ENCODE measurements at places on chromosomes 1 and 21.

DNA sequence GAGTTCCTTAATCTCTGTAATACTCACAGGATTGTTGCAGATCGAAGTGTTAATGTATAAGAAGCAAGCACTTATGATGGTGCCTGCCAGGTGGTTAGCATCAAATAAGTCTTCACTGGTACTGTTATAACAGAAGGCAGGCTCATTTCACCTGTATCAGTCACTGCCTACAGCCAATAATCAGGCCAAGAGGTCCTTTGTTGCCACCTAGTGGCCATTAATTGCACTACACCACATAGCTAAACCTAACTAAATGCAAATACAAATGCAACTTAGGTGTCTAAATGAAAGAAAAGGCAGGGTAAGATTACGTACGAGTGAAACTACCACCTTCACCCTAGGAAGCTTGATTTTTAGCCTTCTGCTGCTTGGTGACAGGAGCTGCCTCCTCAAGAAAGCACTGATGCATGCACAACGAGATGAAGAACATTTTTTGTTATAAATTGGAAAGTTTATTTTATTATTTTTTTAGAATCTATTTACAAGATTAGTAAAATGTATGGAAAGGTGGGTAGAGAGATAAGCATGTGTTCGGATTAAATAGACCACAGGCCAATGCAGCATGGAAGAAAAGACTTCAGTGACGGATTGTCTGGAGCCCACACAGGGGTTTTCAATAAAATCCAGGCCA is 334.8 kb upstream of the CAMK1G start:
- peak; percentile 57 for DNase-seq

DNA sequence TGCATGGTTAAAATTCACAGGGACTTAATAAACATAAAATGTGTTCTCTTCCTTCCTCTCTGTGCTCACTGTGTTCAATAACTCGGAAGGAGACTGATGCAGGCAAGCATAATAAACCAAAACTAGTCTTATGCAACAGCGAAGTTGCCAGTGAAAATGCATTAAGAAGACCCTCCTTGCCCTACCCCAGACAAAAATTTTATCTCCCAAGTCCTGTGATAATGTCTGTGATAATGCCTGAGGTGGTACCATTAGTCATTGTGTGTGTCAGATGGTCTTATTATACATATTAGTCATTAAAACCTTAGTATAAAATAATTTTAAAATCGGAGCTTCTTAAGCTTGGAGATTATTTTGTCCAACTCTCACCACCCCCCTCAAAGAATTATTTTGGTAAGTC is 97.8 kb downstream of the NGF start:
- DNase-seq = no peak

DNA sequence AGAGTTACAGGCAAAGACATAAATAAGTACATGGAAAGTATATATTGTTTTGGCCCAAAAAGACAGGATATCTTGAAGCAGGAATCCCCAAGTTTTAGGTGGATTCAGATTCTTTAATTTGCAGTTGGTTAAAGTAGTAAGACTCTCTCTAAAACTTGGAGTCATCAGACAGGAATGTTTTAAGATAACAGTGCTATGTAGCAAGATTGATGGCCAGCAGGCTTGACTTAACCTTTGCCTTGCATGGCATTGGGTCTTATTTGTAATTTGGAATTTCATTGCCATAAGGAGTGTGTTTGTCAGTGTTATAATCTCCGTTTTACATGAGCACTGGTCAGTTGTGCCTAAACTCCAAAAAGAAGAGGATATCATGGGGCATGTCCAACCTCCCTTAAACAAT is 727.6 kb upstream of the CHRM3 start:
- DNase-seq = no peak

- DNase-seq = no peak
These were observed 2.3 kb downstream of the EPS8L3 start for GRCh38 chr1:109761227-109762038.

DNA sequence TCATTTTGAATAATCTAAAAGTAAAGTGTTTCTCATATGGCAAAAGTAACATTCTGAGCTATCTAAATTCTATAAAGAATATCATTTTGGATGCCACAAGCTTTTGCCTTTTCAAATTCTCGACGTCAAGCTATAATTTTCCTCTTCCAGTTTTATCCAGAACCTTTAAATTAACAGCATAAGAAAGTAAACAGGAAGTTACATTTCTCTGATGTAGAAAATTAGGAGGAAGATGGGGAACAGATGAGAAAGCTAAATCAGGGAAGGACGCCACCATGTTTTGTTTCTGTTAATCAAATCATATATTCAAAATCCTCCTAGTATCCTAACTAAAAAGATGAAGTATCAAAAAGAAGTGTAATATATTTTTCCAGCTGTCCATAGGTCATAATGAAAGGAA is 8.8 kb upstream of the CAMSAP2 start:
- no peak for DNase-seq

GRCh38 chr1:103243481-103243880 is 135.2 kb upstream of the COL11A1 start:
- DNase-seq = no peak

- DNase-seq = no peak
These were observed 2.1 kb downstream of the ADORA1 start for GRCh38 chr1:203129501-203130231.

GRCh38 chr1:88655685-88656299 is 28.3 kb upstream of the PKN2 start:
- peak; percentile 45 for DNase-seq

DNA sequence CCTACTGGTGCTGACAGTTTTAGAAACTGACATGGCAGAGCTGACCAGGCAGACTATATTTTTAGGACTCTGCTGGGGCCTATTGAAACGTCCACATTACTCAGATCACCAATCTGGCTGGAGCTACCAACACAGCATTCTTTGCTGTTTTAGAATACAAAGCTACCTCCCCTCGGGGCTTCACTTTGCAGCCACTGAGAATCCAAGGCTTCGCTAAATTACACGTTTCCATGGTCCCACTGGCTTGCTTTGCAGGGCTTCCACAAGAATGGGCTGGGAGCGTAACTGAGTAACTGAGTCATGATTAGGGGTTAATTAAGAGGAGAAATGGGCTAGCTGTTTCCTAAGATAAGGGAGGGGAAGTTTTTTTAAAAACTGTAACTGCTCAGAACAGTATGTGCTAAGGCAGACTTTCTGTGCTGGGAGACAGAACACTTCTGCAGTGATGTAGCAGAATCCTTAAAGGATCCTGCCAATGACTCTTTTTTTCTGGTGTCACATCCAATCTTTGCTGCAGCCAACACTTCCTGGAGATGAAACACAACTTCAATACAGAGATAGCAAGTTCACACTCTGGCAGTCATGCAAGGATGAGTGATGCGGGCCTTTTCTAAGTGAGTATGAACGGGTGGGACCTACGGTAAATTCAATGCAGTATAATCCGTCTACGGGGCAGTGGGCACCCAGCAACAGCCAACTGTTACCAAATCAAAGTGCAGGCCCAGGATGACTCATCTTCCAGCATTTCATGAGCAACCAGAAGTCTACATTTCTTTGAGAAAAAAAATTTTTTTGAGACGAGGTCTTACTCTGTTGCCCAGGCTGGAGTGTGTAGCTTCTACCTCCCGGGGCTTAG is 21.5 kb downstream of the NDUFS5 start:
- peak; percentile 41 for DNase-seq

- no peak for DNase-seq
These were observed 6.3 kb downstream of the PARP1 start for GRCh38 chr1:226401355-226402303.

DNA sequence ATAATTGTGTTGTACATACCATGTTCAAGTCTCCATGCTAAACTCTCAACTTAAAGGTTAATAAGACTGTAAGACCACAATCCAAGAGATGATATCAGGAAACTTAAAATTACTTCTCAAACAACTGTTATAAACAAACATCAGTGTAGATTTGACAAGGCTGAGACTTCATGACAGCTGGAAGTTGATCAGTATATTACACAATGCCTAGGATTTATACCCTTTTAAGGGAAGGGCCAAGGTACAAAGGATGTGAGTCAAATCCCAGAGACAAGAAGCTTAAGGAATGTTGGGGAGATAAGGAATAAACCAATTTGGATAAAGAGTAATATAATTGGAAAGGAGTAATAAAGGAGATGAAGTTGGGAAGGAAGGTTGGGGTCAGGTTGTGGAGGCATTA is 98.8 kb downstream of the LBR start:
- no peak for DNase-seq

DNA sequence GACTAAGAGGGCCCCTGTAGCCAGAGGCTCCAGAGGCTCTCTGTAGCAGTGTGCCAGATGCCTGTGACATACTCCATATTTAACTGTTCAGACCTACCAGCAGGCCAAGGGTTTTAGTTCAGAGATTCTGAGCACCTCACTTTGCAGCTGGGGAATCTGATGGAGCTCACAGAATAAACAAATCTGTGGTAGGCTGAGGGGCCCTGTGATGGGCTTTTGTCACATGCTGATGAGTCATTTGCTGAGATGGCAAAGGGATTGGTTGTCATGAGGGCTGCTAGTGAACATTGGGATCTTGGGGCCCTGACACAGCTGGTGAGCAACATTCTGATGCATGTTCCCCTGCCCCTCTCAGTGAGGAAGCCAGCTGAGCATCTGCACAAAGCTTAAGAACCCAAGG is 482.2 kb downstream of the CAMTA1 start:
- DNase-seq = no peak

DNA sequence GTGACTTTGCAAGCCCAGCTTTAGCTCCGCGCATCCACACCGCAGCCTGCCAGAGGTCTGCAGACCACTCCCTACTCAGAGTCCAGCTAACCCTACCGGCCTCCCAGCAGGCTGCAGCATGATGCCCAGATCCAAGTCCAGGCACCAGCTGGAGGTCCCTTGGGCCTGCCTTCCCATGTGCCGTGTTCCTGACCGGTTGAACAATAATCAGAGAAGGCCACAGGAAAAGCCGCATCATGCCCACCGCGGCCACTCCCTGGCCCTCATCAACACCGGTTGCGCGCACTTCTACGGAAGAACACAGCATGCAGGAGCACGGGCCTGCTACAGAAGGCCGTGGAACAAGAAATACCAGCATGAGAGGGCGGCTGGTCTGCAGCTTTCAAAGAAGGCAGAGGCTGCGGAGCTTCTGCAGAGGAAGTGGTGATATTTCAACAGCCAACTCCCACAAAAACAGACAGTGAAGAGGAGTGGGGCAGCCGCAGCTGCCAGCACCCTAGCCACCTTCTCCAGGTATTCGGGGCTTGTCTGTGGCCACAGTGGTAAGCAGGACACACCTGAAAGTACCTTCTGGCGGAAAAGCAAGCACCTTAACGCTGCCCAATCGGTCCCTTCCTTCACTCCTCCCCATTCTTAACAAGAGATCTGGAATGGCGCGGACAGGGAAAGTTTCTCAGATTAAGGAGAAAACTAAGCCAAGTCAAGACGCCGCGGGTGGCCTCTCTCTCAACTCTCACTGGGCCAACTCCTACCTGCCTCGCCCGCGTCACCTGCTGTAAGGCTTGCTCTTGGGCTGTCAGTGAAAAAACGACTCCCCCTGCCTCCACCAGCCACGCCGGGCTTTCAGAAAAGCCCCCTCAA is 1.5 kb downstream of the PGBD5 start:
- DNase-seq = no peak

DNA sequence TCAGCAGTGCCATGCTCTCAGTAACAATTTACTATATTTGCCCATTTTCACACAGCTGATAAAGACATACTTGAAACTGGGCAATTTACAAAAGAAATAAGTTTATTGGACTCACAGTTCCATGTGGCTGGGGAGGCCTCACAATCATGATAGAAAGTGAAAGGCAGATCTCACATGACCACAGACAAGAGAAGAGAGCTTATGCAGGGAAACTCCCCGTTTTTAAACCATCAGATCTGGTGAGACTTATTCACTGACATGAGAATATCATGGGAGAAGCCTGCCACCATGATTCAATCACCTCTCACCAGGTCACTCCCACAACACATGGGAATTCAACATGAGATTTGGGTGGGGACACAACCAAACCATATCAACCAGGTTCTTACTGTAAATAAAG is 112.1 kb upstream of the C1orf87 start:
- DNase-seq = no peak
